Activated naive CD8-positive, alpha-beta T cell treated with anti-CD3 and anti-CD28 coated beads for 36 hours (primary cell): ENCODE measurements at places on chromosomes 5 and 9. TPM values are rescaled to one million over a fixed set of nuclear protein-coding genes. Genes with fewer than 3 reads are reported as not detected.
A peak's percentile ranks its signal among the peaks of the same experiment; 100 is the strongest.

GRCh38 chr5:31990701-31991110, 183.4 kb downstream of the GOLPH3 start:
- no peak for DNase-seq
- H3K4me1 ChIP-seq, result peaks cover 11% of the 10 kb centered on the region
- H3K4me3 ChIP-seq, result no peak overlapping the region
- no peaks in the 10 kb centered on the region for H3K27me3 ChIP-seq
- H3K27ac ChIP-seq, result no peak overlapping the region

DNA sequence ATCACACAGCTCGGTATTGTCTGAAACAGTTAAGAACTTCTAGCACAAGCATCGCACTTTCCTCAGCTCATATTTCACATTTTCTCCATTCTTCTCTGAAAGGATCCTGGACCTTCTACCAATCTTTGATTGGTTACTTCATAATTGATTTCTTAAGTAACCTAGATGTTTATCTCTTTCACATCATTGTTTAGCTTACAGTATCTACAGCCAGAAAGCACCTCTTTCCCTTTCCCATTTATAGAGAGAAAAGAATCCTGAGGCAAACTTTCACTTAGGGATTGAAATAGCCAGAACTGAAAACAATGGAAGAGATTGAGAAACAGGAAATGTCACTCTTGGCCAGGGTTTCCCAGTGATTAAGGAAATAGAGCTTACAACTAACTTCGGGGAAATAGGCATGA, 2.5 kb downstream of the IL33 start:
- no peak overlapping the region for H3K4me3 ChIP-seq
- H3K27ac ChIP-seq, result no peak overlapping the region
- no peaks in the 10 kb centered on the region for H3K36me3 ChIP-seq
- DNase-seq, result no peak
- H3K27me3 ChIP-seq, result peaks cover 32% of the 10 kb centered on the region

- H3K4me3 ChIP-seq, result peak overlapping the region; percentile 98
- H3K27me3 ChIP-seq, result no peaks in the 10 kb centered on the region
- DNase-seq, result no peak
- H3K27ac ChIP-seq, result peak overlapping the region; percentile 98
- H3K4me1 ChIP-seq, result peaks cover 41% of the 10 kb centered on the region
Measured at GRCh38 chr5:79613549-79613948, 1.3 kb downstream of the TENT2 start.

GRCh38 chr9:100099722-100100042, 639 bp downstream of the INVS start:
- peaks cover 6% of the 10 kb centered on the region for H3K36me3 ChIP-seq
- peak overlapping the region; percentile 94 for H3K27ac ChIP-seq
- H3K4me1 ChIP-seq, result peaks cover 25% of the 10 kb centered on the region
- H3K27me3 ChIP-seq, result no peaks in the 10 kb centered on the region
- peak overlapping the region; percentile 99 for H3K4me3 ChIP-seq

DNA sequence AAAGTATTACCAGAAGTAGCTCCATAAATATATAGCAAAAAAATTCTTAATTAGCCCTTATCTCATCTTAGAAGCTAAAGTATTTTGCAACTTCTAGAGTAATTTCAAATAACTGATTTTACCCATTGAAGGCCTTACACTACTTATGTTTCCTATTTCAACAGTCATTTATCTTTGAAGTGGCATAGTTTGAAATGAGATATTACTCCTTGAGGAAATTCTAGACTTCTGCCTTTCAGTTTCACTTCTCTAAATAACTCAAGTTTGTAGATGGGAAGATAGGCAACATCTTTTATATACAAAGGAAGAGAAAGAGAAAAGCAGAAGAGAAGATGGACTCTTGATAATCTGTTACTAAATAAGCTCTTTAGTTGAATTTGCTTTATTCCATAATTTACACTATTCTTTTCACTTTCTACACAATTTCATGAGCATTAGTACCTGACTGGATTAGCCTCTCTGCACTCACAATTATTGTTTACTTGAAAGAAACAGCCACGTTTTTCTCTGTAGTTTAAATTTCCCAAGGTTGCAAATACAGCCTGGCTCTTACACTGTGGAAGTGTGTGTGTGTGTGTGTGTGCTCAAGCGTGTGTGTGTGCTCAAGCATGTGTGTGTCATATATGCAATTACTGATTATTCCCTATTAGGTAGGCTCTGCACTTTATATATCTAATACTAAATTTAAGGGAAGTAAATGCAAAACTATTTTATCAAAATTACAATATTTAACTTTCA, 60.6 kb upstream of the EMB start:
- peaks cover 16% of the 10 kb centered on the region for H3K36me3 ChIP-seq
- no peak overlapping the region for H3K4me3 ChIP-seq
- H3K4me1 ChIP-seq, result peaks cover 17% of the 10 kb centered on the region
- peak overlapping the region; percentile 71 for H3K27ac ChIP-seq

- H3K4me1 ChIP-seq, result no peaks in the 10 kb centered on the region
- H3K27me3 ChIP-seq, result no peaks in the 10 kb centered on the region
- DNase-seq, result no peak
- no peak overlapping the region for H3K27ac ChIP-seq
- no peak overlapping the region for H3K4me3 ChIP-seq
Measured at GRCh38 chr9:107742531-107743309, 253.2 kb upstream of the KLF4 start.

DNA sequence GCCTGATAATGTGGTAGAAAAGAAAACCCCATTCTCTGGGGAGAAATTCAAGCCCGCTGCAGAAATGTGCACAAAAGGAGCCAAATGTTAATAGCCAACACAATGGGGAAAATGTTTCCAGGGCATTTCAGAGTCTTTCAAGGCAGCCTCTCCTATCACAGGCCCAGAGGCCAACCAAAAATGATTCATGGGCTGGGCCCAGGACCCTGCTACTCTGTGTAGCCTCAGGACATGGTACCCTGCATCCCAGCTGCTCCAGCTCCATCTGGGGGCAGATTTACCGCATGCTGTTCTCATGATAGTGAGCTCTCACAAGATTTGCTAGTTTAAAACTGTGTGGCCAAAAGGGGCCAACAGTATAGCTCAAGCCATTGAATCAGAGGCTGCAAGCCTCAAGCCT, 41.1 kb downstream of the RAPGEF6 start:
- no peak overlapping the region for H3K4me3 ChIP-seq
- H3K27ac ChIP-seq, result no peak overlapping the region

DNA sequence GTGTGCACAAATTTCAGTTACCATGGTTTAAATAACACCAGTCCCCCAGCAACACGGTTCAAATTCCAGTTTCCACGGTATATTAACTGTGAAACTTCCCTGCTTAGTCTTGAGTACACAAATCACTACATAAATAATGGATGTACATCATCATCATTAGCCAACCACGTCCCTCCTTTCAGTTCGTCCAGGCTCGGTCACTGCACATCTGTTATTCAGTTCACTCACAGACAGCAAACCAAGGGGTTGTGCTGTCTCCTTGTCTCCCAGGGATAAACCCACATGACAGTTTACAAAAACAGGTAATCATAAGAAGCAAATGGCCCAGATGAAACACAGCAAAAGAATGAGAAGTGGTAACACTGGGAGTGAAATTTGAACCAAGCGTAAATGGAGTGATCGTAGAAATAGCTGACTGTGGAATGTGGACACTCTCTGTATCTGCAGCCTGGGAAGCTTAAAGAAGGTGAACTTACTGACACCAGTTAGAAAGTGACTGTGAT, 61.0 kb upstream of the RAD23B start:
- H3K4me1 ChIP-seq, result peaks cover 7% of the 10 kb centered on the region
- no peak overlapping the region for H3K4me3 ChIP-seq
- H3K27ac ChIP-seq, result no peak overlapping the region
- no peak for DNase-seq
- H3K36me3 ChIP-seq, result no peaks in the 10 kb centered on the region

PCDHGA6 gene
- total RNA-seq, result 0.08 TPM

DAB2IP gene
- total RNA-seq, result 0.33 TPM

SLC6A19 gene
- not detected for total RNA-seq
